ENCODE measurements at places on chromosomes 7 and 10.
A peak's percentile ranks its signal among the peaks of the same experiment; 100 is the strongest.

DNA sequence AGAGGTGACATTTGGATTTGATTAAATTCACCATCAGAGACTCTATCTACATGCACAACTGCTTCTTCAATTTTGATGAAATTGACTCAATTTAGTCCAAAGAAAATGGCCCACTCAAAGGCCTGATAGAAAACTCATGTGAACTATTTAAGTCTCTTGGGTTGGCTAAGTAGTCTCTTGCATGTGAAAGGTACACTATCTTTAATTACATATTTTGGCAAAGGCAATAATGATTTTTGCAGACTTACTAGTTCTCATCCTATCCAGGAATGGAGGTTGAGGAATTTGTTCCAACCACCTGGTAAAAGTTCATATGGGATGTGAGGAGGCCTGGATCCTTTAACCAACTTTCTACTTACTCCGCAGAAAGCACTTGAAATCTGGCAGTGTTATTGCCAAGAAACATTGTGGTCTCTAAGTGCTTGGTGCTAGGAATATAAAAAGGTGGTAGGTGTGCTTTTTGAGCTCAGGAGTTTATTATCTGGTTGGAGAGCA, 618.6 kb upstream of the MKI67 start:
- no peak for DNase-seq

DNA sequence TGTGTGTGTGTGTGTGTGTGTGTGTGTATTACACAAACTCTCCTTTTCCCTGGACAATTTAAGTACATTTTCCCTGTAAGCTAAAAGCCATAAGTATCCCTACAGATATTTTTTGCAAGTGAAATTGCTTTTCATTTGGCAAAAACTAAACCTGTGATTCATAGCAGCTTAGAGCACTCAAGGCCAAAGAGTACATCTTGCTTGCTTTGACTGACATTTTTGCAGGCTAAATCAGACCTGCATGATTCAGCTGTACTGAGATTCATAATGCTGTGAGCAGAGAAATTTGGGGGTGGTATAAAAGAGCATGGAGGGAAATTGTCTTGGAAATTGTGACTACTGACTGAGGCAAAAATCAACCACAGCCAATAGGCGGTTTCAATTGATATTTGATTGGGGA, 500.4 kb downstream of the GFRA1 start:
- no peak for DNase-seq

- peak; percentile 63 for DNase-seq
Observed at GRCh38 chr10:92238586-92239098, 52.2 kb downstream of the CPEB3 start.

GRCh38 chr7:47830015-47830414, 118.3 kb downstream of the PKD1L1 start:
- DNase-seq, result no peak

DNA sequence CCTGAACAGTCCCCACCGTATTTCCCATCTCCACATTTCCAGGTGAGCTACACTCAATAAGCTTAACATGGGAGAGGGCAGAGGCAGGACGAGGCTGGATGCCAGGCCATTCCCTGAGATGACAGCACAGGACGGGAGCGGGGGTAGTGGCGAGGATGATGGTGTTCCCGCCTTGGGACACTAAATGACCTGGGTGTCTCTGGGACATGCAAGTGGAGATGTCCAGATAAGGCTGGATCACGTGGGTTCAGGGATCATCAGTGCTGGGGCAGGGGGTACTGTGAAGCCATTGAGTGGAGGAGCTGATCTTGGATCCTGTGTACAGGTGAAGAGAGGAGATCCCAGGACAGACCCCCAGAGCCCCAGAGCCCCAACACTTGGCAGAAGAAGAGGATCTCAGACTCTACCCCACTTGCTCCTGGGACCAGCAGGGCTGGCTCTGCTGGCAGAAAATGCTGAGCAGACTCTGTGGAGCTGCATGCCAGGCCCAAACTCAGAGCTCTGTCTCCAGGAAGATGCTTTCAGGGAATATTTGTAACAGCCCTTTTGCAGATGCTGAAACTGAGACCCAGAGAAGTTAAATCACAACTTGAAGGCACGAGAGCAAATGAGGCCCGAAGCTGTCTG, 29.7 kb upstream of the HSPA12A start:
- no peak for DNase-seq

DNA sequence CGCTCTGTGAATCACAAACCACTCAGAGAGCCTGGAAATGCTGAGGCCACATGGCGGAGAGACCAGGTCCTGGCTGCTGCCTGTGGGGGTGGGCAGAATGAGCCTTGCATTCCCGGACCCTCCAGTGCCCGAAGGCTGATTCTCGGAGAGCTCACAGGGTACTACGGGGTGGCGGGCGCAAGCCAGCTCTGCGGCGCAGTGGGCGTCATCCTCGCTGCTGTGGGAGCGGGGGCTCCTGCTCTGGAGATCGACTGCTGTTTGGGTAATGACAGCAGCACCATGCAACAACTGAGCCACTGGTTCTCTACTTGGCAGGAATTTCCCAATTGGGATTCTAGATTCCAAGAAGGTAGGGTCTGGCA, 108.0 kb downstream of the PTPRN2 start:
- no peak for DNase-seq

GRCh38 chr7:137546671-137547070, 203.1 kb upstream of the PTN start:
- DNase-seq, result no peak

DNA sequence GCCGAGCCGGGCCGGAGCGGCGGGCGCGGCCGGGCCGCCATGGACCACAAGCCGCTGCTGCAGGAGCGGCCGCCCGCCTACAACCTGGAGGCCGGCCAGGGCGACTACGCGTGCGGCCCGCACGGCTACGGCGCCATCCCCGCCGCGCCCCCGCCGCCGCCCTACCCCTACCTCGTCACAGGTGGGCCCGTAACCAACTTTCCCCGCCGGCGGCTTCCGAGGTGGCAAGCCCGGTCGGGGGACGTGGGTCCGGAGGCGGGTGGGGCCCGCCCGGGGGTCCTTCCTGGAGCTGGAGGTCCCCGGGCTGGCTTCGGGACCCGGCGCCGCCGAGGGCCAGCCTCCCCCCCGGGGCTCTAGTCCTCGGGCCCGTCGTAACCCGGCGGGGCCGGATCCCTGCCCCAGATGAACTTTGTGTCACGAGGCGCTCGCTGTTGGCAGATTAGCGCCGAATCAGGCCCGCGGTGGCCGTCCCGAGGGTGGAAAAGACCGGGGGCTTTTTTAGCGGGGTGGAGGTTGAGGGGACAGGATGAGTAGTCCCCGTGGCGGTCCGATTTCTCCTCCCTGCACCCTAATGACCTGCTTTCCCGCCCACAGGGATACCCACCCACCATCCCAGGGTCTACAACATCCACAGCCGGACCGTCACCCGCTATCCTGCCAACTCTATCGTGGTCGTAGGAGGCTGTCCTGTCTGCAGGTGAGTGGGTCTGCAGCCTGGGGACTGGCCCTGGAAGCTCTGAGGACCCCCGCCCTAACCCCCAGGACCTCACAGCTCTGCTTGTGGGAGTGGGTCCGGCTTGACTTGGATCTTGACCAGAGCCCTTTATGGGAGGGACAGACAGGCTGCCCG, 496 bp downstream of the BRI3 start:
- DNase-seq, result peak; percentile 33

GRCh38 chr10:97542169-97543024, 30.2 kb upstream of the ANKRD2 start:
- peak; percentile 87 for DNase-seq

GRCh38 chr10:51066231-51066630, 8.1 kb upstream of the PRKG1 start:
- no peak for DNase-seq

GRCh38 chr7:131747658-131748232, 191.3 kb upstream of the PODXL start:
- DNase-seq, result peak; percentile 5

GRCh38 chr7:40506158-40506557, 371.4 kb downstream of the SUGCT start:
- no peak for DNase-seq

DNA sequence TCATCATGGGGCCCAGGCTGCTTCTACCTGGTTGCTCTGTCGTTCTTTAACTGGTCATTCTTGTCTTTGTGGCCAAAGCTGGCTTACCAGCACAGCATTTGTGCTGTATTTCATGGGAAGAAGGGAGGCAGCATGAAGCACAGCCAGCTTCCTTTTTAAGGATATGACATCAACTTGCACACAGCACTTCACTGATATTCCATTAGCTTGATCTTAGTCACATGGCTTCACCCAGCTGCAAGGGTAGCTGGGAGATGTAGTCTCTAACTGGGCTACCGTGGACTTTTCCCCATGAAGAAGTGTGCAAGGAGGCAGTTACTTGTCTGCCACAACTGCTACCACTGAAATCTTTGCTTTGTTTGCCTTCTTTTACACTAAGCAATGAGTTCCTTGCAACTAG, 525.2 kb downstream of the LRMDA start:
- peak; percentile 50 for DNase-seq

DNA sequence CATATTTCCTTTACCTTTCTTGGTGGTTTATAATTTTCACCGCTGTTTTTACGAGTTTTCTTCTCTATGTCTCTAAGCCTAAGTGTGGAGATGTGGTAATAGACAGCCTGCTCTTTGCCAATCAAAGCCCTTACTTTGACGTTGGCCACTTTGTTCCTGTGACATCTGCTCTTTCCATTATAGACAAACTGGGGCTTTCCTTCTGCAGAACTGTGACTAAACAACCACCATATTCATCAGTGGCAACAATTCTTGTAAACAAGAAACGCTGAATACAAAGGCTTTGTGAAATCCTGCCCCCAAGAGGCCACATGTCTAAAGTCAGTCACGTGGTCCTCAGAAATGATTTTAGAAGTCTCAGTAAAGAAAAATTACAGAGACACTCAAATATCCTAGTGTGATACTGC, 59.6 kb upstream of the CAPZA2 start:
- peak; percentile 75 for DNase-seq

GRCh38 chr7:102064361-102065025, 222.2 kb upstream of the SH2B2 start:
- peak; percentile 89 for DNase-seq

- DNase-seq, result no peak
Observed at GRCh38 chr10:97047083-97047736, 138.5 kb downstream of the SLIT1 start.

DNA sequence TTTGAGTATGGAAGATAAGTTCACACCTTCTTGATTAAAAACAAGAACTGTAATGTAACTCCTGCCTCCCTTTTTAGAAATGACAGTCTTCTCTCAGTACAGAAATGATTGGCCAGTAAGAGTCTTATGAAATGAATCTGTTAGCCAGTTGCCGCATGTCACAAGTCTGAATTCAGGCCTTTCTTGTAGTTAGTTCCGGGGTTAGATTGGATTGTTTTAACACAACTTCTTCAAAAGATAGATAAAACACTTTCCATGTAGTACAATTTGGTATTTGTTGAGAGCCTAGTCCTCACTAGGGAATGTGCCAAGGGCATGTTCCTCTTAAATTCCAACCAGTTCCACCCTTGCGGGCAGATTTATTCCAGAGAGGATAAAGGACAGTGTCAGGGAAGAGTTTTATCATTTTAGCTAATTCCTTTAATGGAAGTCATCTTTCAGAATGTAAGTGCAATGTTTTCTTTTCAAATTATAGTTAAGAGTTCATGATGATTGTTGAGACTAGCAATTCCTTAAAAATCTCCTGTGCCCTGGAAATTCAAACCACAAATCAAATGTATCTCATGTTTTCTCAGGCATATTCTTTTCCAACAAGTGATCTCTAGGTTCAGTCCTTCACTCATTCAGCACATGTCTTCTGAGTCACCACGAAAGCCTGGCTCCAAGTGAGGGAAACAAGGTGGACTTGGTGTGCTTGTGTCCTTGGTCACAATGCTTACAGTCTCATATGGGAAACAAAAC, 4.1 kb downstream of the FHIP2A start:
- DNase-seq, result no peak
